NCI-H524 treated with DMSO at 0.1 percent for 48 hours (cell line): ENCODE measurements at places on chromosomes 2 and 18.

GRCh38 chr2:160258492-160258805, 58.4 kb upstream of the ITGB6 start:
- DNase-seq, result no peak

- DNase-seq, result peak; percentile 3
These were observed 126.0 kb downstream of the ZFP36L2 start for GRCh38 chr2:43100362-43100882.

GRCh38 chr2:18614041-18614440, 24.7 kb upstream of the NT5C1B start:
- DNase-seq, result no peak

GRCh38 chr18:32383050-32383819, 87.4 kb downstream of the GAREM1 start:
- DNase-seq, result no peak

DNA sequence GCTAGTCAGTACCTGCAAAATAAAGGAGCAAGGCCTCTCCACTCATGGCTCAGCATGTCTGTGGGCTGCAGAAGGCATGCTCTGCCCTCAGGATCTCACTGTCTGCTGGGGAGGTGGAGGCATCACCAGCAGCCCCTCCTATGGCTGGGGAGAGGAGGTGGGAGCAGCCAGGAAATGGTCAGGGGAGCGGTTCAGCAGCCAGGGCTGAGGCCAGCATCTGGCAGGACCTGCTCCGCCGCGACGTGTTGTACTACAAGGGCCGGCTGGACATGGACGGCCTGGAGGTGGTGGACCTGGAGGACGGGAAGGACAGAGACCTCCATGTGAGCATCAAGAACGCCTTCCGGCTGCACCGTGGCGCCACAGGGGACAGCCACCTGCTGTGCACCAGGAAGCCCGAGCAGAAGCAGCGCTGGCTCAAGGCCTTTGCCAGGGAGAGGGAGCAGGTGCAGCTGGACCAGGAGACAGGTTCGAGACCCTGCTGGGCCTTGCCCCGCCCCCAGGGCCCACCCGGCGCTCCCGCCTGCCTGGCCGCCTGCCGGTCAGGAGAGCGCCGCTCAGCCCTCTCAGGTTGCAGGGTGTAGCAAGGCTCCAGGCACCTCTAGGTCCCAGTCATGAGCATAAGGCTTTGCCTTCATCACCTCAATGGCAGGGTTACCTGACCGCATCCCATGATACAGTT, 49.0 kb downstream of the FAM168B start:
- no peak for DNase-seq

DNA sequence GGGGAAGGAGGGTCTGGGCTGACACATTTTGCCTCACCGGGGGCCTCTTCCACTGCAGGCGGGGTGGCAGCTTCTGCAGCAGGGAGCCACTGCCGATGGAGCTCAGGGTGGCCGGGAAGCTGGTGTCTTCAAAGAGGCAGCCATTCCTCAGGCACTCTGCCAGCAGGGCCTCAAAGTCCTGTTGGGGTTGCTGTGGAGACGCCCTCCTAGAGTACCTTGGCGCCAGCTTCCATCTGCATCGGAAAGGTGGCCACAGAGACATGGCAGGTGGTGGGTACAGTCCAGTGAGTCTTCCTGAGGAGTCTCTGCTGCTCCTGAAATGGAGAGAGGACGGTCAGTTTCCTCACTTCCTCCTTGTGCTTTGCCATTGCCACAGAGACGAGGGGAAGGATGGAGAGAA, 12.1 kb downstream of the CAPN14 start:
- DNase-seq, result peak; percentile 56
